ENCODE measurements at places on chromosomes 11 and 22.

GRCh38 chr11:86124251-86125233 is 55.7 kb upstream of the PICALM start:
- DNase-seq, result no peak

DNA sequence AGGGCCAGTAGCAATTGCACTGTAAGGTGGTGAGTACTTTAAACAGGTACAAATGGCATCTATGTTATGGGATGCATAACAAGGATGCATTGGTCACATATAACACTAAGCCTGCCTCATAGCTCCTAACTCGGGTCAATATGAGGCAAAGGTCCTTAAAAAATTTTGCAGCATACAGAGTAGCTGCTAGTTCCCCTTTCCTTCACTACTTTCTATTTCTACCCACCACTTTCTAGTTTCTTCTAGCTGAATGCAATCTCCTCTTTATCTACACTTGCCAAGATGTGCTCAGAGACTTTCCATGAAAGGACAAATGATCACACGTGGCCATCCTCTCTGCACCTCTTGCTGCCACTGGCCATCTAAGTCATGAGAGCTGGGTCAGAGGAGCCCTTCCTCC is 9.8 kb downstream of the OR51F2 start:
- DNase-seq, result no peak

- DNase-seq, result no peak
Measured at GRCh38 chr22:26079009-26079408, 90.3 kb upstream of the SEZ6L start.

- no peak for DNase-seq
Measured at GRCh38 chr11:119716582-119717498, 12.2 kb downstream of the NECTIN1 start.

Data from stimulated activated CD4-positive, alpha-beta T cell treated with anti-CD3 and anti-CD28 coated beads, Interleukin-2, amount 100 ng/mL, for 48 hours (primary cell).